Caudate nucleus (tissue), 63 donors: ENCODE measurements at places on chromosomes 4 and X.

GRCh38 chrX:774536-774935 lies 143.9 kb downstream of the SHOX start:
- no peak for DNase-seq

DNA sequence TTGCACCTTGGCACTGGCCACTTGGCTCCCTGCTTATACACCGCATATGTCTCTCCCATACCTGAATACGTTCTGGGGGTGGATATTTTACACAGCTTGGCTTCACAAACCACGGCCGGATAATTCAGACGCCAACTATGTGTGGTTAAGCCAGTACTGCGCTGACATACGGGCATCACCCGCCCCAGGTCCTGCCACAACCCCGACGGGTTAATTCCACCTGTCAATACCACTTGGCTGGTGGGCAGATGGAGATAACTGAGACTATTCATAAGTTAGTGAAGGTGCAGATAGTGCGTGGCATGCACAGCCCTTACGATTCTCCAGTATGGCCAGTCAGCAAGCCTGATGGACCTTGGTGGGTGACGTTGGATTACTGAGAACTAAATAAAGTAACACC lies 696.3 kb upstream of the AGA start:
- no peak for DNase-seq

GRCh38 chr4:5788144-5788543 lies 77.1 kb downstream of the EVC start:
- no peak for DNase-seq

DNA sequence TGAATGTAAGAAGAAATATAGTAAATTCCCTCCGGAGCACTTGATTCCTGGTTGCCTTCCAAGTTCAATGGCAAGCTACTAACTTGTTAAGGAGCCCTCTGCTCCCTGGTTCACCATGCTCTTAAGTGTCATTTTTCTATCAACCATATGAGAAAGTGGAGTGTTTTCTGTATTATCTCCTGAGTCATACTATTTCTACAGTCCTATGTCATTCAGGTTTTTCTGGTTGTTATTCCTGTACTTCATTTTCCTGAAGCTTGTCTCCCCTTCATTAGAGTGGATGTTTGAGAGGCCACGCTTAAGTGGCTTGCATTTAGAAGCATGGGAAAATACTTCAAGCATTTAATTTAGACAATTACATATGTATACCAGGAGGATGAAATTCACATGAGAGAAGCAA lies 14.7 kb upstream of the EPGN start:
- no peak for DNase-seq

- no peak for DNase-seq
These were observed 36.2 kb downstream of the PAPSS1 start for GRCh38 chr4:107683873-107684272.

- DNase-seq, result no peak
These were observed 42.4 kb upstream of the PABPC4L start for GRCh38 chr4:134243742-134244713.

DNA sequence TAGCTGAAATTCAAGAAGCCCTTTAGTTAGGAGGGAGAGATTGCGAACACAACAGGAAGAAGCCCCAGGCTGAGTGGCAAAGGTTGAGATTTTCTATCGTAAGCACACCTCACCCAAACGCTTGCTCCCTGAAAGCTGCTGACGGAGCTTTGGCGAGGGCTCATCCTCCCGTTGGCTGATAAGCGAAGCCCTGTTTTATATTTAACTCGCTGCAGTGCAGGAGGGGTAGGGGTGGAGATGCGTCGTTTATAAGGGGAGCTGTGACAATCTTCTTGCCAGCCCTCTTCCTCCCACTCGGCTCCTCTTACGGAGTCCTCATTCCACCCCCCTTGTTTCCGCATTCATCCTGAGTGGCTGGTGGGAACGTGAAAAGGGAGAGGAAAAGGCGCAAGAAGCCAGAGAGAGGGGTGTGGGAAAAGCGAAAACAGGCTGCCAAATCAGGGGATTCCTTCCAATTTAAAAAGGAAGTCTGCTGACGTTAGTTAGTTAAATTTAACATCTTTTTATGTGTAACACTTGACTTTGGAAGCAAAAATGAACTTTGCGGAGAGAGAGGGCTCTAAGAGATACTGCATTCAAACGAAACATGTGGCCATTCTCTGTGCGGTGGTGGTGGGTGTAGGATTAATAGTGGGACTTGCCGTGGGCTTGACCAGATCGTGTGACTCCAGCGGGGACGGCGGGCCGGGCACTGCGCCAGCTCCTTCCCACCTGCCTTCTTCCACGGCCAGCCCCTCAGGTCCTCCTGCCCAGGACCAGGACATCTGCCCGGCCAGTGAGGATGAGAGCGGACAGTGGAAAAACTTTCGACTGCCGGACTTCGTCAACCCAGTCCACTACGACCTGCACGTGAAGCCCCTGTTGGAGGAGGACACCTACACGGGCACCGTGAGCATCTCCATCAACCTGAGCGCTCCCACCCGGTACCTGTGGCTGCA lies at the start of gene ENPEP:
Gene ENPEP (plus strand): TSS at position 275 of the 938 bp plus-strand sequence. CDS start 260 bp downstream, at position 535.
- no peak for DNase-seq

- no peak for DNase-seq
These were observed 14.7 kb downstream of the CHST7 start for GRCh38 chrX:46588263-46588662.

- DNase-seq, result no peak
These were observed 16.0 kb upstream of the ERCC6L start for GRCh38 chrX:72254816-72255215.

DNA sequence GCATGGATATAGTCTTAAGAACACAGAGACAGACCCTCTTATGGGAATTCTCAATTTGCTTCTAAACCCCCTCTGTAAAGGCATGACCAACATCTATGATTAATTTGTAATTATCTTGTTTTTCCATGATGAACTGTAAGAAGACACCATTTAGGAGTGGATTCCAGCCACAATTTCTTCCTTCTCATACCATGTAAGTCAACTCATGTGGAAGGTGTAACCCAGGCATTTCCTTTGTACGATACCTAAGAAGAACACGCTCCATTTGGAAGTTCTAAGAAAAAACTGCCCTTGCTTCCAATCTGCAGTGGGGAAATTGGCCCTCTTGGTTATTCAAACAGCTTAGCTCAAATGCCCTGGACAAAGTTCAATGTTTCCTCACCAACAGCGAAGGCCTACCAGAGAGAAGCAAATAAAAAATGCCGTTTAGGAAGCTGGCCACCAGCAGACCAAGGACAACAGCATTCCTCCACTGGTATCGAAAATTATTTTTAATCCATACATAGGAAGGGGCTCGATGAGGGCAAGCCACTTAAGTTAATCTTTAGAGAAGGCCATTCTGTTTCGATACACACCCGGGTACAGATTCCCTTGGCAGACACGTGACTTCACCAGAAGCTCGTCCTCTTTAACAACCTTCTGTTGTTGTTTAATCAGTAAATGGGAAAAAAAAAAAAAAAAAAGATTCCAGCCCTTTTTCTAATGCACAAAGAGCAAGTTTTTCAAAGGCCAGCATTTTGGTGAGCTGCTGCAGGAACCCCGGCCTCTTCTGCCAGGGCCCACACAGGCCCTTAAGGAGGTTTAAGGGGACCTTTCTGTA lies 2.6 kb downstream of the DHRSX start:
- no peak for DNase-seq

- DNase-seq, result no peak
These were observed 62.2 kb downstream of the PRKX start for GRCh38 chrX:3651277-3651676.

- no peak for DNase-seq
These were observed 49.8 kb downstream of the TMEM144 start for GRCh38 chr4:158259955-158260575.

GRCh38 chr4:173735049-173735448 lies 205.0 kb upstream of the HAND2 start:
- no peak for DNase-seq

DNA sequence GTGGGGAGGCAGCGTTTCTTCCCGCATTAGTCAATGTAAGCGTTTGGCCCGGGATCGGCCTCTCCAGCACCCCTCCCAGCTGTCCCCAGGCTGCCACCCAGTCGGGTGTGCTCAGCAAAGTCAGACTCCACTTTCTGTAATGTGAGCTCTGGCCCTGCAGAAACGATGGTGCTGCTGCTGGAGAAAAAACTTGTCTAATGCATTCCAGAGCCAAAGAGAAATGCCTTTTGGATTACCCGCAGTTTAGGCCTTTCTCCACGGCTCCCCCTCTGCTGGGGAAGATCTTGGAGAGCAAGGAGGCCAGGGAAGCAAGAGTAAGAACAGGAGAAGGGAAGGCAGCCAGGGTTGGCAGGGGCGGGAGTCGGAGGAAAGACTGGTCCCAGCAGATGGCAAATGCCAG lies 55.2 kb downstream of the ELF4 start:
- no peak for DNase-seq

- DNase-seq, result no peak
These were observed 774 bp upstream of the RAPGEF2 start for GRCh38 chr4:159101988-159102621.

GRCh38 chr4:173243321-173243720 lies 74.7 kb downstream of the GALNT7 start:
- no peak for DNase-seq

DNA sequence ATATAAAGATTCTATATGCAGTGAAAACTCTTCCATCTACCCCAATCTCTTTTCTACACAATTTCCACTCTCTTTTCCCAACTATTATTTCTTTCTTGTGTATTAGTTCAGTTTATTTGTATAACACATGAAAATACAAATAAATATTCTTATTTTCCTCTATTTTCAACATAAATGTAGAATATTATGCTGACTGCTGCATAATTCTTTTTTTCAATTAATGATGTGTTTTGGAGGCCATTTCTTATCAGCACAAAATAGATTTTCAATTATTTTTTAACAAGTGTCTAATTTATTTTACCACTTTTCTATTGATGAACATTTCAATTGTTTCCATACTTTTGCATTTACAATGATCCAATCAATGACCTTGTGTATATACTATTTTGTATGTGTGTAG lies 557.7 kb upstream of the NR3C2 start:
- DNase-seq, result no peak

GRCh38 chr4:14125375-14126129 lies 498.0 kb upstream of the BOD1L1 start:
- no peak for DNase-seq

DNA sequence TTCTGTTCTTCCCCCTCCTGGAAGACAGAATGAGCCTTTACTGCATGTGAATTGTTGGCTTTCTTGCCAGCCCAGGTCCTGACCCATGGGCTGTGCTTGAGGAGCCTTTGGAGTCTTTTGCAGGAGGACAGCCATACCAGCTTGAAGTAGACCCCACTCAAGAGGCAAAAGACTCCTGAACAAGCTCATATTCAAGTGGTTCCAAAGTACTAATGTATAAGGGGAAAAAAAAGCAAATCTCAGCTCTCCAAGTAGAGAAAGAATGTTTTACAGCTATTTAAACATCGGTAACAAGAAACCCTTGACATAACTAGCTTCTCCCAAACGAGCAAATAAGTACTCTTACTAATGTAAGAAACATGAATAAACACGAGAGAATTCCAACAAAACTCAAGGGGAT lies 174.9 kb upstream of the MXRA5 start:
- no peak for DNase-seq

- DNase-seq, result no peak
These were observed 173.5 kb downstream of the NKX6-1 start for GRCh38 chr4:84325625-84326024.

DNA sequence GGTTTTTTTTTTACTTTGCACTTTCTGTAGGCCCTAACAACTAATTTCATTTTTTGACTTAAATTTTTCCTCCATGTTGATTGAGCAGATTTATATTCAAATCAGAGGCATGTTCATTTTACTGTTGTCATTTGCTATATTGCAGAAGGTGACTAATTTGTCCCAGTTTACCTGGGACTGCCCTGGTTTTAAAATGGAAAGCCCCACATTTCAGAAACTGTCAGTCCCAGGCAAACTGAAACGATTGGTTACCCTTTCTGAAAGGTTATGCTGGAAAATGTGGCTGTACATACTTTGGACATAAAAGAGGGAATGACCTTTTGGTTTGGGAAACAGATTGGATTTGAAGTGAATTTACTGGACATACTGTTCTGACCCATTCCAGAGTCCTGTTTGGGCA lies 160.0 kb downstream of the SPCS3 start:
- no peak for DNase-seq

DNA sequence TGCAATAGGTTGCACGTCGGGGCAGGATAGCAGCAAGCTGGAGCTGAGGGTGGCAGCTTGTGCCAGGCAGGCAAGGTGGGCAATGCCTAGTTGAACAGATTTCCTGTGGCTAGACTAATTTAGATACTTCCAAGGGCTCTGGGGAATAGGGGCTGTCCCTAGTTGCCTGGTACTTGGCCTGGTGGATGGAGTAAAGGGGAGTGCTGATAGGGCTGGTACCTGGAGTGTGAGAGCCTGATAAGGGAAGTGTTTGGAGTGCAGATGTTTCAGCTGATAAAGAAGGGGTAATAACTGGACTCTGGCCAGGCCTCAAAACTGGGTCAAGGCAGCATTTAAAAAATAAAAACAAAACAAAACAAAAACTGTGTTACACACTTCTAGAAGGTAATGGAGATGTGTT lies 665.5 kb downstream of the CCSER1 start:
- no peak for DNase-seq

DNA sequence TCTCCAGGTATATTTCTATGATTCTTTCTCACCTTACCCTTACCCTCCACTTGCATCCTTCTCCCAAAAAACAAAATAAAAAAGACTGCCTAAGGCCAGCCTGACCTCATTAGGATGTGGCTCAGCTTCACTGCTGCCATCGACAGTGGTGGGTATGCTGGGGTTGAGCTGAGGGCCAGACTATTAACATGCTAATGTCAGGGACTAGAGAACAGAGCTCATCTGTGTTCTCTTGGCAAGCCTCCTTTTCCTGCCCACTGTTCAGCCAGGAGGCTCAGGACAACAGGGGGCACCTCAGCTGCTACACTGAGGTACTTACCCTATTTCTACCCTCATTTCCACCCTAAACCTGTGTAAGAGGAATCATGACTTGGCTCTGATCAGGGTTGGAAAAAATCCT lies 59.3 kb downstream of the MSN start:
- DNase-seq, result no peak

GRCh38 chr4:2862528-2862927 lies 18.9 kb downstream of the ADD1 start:
- DNase-seq, result no peak

DNA sequence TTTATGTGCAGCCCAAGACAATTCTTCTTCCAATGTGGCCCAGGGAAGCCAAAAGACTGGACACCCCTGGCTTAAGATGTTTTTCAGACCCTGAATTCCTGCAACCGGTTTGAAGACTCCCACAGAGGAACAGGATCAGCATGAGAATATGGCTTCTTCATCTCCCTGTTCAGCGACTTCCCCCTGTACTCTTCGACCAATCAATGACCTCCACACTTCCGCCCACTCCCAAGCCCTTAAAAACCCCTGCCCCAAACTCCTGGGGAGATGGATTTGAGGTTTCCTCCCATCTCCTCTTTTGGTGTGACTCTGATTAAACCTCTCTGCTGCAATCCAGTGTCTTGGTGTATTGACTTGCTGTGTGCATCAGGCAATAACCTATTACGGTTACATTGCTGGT lies 344.4 kb downstream of the NR3C2 start:
- DNase-seq, result no peak

- no peak for DNase-seq
These were observed 77.4 kb upstream of the GPR50 start for GRCh38 chrX:151099001-151099400.

DNA sequence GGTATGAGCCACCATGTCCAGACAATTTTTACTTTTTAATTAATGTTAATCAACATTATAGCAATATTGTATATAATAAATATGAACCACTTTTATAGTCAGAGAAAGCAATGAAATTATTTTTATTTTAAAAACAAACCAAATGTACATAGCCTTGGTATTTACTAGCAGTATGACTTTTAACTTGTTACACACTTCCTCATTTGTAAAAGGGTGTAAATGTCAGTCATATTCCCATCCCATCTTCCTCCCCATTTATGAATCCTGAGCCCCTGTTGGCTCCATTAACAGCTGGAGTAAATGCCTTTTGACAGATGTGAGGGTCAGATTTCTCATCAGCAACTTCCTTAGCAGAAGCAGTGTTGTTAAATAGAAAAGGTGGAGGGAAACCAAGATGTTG lies 179.6 kb upstream of the SPRY1 start:
- DNase-seq, result no peak
